ENCODE measurements at places on chromosomes 5 and 9.

- DNase-seq = no peak
Observed at GRCh38 chr9:98016137-98016680, 33.1 kb downstream of the ANP32B start.

- peak; percentile 88 for DNase-seq
Observed at GRCh38 chr9:132406554-132407122, at the start of gene TTF1. Gene TTF1 (minus strand): TSS chr9:132406840. CDS start chr9:132402821, 4,019 bp downstream.

DNA sequence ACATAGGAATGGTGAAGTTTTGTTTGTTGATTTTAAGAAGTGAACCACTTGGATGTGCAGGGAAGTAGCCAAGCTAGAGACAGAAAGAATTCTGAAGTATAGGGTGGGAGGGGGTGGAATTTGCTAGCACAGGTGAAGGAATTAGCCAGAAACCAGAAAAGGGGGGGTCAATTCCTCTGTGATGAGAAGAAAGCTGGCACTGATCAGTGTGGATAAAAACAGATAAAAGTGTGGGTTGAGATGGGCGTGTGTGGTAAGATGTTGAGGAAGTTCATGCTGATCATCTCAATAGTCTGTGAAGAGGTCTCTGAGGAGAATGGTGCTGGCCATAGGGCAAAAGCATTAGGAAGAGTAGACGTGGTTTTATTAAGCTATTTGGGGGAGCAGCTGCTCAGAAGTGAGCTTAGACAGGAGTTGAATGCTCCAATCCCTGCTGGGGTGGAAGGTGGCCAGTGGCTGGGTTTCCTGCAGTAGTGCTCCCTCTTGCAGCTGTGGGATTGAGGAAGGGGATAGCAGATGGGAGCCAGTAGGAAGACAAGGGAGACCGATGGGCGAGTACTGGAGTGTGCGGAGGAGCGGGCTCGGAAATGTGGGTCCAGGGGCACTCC, 88.7 kb upstream of the ELL2 start:
- no peak for DNase-seq

DNA sequence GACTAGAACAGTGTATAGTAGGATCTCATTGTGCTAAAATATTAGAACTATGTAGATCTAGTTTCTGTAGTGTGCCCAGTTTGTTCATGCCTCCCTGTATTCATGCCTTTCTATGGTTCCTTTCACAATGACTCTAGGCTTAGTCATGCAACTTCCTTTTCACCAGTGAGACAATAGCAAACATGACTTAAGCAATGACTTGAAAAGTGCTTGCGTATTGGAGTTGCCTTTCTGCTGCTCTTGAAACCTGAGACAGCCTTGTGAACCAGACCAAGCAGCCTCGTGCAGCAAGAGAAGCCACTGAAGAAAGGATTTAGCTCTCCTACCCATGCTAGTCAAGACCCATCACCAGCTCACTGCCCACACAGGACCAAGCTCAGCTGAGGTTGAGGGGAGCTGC, 294.5 kb upstream of the TAS2R1 start:
- peak; percentile 84 for DNase-seq

DNA sequence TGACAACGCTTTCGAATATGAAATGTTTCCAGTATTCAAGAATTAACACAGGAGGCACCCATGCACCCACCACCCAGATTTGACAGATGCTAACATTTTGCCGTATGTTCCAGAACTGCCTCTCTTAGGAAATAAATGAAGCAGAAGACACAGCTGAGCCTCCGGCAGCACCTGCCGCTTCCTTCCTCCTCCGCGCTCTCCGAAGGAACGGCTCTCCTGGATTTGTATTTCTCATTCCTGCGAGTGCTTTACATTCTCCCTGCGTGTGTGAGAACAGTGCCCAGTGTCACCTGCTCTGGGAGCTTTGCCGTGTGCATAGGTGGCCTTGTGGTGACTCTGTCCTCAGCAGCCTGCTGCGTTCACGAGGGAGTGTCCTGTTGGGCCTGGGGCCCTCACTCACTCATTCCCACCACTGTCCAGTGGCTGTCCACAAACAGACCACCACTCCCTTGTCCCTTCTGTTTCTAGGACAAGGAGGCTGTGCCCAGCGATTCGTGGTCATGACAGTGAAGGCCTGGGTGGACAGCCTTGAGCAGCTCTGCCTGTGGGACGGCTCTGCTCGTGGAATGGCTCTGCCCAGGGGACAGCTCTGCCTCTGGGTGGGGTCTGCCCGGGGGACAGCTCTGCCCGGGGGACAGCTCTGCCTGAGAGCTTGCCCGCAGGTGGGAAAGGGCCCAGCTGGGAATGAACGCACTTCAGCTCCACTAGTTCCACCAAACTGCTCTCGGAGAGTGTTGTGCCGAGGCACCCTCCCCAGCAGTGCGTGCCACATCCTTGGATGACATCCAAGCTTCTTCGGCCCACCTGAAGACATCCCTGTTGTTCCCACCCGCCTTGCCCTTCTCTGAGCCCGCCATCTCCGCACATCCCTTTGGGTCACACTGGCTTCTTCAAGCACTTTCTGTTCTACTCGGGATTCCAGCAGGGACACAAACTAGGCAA, 170.5 kb upstream of the PPP1R26 start:
- no peak for DNase-seq

Data from HTR-8/SVneo (cell line).